ENCODE measurements at places on chromosomes 7 and 10. TPM values are rescaled to one million over a fixed set of nuclear protein-coding genes. Genes with fewer than 3 reads are reported as not detected.

DNA sequence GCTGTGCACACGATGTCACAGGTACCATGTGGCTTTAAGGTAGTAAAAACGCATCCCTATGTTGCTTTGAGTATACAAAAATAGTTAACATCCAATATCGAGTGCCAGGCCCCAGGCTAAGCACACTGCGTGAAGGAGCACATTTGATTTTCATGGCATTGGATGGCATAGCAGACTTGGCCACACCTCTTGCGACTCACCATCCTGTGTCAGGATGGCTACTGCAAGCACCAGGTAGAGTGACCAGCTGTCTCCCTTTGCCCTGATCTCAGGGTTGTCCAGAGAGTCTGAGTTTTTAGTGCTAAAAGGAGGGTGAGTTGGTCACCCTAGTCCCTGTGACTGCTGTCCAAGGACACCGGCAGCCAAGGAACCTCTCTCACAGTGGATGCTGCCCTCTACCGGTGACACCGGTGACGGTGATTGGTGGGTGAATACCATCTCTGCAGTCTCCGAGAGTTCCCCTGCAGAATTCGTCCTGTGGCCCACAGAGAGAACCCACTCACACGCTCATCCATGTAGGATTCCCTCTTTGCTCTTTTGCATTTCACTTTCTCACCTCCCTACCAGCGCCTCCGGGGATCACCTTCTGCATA is 76.1 kb downstream of the BICC1 start:
- DNase-seq, result no peak

DNA sequence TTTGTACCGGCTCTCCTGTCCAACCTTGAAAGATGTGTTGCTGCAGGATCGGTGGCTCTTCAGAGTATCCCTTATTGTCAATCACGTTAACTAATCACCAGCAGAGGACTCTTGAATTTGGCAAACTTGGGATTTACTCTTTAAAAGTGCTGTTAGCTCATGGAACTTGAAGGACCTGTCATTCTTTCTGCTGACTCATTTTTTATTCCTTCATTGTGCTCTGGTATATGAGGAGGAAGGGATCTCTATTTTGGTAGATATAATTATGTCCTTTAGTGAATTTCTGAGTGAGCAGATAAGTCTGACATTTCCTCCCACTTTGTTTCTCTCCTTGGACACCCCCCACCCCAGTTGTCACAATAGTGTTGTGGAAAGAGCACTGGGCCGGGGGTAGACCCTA is 175.1 kb upstream of the HDAC9 start:
- no peak for DNase-seq

DNA sequence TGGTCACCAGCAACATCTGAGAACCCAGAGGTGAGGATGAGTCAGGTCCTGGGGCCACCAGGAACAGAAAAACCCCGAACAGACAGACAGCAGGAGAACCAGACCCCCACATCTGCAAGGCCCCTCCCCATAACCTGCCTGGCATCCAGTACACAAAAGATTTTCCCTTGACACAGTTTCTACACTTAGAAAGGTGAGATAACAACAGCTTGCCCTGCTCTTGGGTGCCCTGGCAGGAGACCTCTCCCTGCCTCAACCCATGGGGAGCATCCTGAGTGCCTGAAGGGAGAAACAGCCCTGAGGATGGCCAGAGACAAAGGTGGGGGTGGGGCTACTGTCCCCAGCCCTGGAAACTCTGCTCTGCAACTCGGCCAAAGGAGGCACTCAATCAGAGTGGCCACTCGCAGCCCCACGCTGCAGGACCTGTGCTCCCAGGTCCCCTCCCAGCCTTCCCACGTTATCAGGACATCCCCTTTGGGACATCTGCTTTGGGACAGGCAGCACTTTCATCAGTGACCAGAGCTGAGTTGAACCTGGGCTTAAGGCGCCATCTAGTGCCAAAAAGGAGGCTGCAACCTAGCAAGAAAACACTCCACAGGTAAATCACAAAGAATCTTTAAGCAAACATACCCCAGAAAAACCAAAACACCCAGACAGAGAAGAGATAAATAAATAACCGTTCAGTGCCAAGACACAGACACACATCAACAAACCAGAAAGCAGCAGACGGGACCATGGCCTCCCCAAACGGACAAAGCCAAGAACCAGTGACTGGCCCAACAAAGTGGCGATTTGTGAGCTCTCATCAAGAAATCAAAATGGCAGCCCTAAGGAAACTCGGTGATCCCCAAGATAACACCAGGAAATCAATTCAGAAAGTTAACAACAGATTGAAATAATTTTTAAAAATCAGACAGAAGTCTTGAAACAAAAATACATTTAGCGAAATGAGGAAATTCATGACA is 233.7 kb downstream of the PTPRN2 start:
- DNase-seq, result no peak

- no peak for DNase-seq
Observed at GRCh38 chr7:27616914-27617548, 45.7 kb downstream of the HIBADH start.

- no peak for DNase-seq
Observed at GRCh38 chr7:51980313-51980712, 663.7 kb upstream of the COBL start.

GRCh38 chr10:72234560-72235095 is 18.6 kb upstream of the ASCC1 start:
- no peak for DNase-seq

DNA sequence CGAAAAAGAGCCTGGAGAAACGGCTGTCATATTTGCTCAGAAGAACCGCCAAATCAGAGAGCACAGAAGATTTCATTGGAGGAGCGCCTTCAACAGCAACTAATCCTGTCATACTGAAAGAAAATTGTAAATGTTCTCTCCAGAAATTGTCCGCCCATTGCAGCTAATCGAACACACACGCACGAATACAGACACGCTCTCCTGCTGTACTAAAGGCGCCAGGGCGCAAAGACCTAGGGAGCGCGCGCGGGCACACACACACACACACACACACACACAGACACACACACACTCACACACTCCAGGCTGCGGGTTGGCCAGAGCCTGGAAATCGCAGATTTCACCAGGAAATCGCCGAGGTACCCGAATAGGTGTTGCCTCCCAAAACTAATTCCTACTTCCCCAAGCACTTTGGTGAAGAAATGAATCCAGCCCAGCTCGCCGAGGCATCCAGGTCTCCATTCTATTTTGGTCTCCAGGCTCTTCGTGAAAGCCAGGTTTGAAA is at the start of gene CHRM2:
TSS of gene CHRM2 (plus strand) at position 157 of the 505 bp plus-strand sequence. CDS start 146,214 bp downstream, outside the sequence.
- DNase-seq, result no peak

DNA sequence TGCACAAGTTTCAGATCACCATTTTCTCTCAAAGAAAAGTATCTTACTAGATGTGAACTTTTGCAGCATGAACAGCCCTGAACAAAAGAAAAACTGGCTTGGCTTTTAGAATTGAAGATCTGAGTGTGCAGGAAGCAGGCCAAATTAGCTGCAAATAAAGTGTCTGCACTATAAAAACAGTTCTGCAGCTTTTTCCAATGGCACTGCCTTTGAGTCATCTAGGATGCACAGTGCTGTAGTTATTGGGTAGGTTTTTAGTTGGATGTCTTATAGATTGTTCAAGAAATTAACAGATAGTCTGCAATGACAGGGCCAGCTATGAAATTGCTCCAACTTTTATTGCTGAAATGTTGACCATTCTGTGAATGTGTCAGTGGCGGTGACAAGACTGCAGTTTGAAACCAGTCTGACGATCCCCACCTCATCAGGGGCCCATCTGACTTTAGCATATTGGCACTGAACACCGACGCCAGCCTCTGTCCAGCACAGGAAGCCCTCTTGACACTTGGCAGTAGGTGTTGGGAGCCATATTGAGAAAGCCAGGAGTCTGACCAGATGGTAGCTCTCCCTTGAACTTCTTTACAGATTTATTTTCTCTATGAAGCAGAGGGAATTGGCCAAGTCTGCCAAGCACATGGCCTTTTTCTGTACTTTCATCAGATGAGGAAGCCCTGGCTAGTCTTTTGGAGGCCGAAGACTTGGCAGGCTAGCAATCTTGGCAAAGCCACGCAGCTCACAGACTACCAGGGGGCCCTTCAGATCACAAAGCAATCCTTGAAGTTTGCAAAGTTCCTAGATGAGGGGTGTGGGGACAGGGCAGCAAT is 490.6 kb downstream of the NEBL start:
- no peak for DNase-seq

DNA sequence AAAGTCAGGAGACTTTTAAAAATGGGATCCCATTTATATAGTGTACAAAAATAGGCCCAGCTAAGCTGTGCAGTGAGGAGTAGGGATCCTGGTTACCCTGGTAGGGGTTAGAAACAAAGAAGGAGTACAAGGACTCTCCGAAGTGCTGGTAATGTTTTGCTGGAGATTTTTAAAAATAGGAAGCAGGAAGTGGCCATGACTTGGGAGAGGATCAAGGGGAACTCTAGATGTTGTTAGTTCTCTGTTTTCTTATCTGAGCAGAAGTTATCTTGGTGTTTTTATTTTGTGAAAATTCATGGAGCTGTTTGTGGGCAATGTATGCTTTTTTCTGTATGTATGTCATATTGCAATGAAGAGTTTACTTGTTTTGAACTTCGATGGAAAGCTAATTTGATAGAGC is 373.9 kb downstream of the SFMBT2 start:
- DNase-seq, result no peak

DNA sequence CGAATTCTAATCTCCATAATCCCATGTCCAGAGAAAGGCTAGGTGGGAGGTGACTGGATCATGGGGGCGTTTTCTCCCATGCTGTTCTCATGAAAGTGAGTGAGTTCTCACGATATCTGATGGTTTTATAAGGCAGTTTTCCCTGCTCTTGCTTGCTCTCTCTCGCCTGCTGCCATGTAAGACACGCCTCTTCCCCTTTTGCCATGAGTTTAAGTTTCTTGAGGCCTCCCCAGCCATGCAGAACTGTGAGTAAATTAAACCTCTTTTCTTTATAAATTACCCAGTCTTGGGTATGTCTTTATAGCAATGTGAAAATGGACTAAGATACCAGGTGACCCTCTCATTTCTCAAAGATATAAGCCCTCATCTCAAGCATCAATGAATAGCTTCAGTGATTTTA is 1.1 kb upstream of the ACTA2 start:
- DNase-seq, result no peak

- no peak for DNase-seq
Observed at GRCh38 chr10:115250784-115251183, 157.6 kb downstream of the ATRNL1 start.

The NXPH1 gene
- total RNA-seq, result 1.1 TPM

The IRF5 gene
- 6.5 TPM for total RNA-seq

The SH3PXD2A gene
- 0.82 TPM for total RNA-seq

Data from NCI-H460 (cell line).